ENCODE measurements at places on chromosomes 13 and 19.

DNA sequence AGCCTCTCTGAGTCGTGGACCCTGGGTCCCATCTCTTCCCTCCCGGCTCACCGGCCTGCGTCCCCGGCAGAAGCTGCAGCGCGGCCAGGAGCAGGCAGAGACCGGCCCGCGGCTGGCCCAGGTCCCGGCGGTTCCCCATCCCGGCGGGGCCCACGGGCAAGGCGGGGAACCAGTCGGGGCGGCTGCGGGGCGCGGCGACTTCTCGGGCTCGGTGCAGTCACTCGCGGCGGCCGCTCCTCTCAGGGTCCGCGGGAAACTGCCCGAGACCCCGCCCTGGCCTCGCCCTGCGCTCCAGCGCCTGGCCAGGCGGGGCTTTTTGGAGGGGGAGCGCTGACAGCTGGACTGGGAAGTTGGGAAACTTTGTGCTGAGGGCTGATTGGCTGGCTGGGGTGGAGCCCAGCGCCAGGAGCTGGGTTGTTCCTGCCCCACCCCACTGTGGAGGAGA lies at the start of gene COL5A3:
Gene COL5A3, minus strand, starts transcription at position 258 of the 445 bp plus-strand sequence. Its CDS starts 119 bp downstream, at position 139.
- DNase-seq, result no peak

- DNase-seq, result no peak
Measured at GRCh38 chr13:27868641-27869435, 51.0 kb upstream of the PDX1 start.

DNA sequence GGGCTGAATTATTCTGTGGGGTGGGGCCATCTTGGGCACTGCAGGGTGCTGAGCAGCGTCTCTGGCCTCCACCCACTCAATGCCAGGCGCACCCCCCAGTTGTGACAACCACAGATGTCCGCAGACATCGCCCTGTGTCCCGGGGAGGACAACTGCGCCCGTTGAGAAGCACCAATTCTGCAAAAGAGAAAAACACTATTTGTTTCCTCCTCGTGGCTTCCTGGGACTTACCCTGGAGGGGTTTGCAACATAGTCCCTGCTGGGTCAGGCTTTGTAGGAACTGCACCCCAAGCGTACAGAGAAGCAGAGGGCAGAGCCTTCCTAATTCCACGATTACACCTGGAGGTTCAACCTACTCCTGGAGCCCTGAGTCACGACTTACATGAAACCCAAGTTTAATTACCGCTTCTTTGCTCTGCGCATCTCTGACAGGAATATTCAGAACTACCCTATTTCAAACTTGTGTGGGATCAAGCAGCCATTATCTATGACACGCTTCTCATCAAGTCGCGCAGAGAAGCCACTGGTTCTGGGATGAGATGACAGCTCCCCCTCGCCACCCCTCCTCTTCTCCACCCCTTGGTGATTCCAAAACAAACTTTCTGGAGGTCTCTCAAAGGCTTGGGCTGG lies 11.1 kb upstream of the SLC39A3 start:
- DNase-seq, result no peak

DNA sequence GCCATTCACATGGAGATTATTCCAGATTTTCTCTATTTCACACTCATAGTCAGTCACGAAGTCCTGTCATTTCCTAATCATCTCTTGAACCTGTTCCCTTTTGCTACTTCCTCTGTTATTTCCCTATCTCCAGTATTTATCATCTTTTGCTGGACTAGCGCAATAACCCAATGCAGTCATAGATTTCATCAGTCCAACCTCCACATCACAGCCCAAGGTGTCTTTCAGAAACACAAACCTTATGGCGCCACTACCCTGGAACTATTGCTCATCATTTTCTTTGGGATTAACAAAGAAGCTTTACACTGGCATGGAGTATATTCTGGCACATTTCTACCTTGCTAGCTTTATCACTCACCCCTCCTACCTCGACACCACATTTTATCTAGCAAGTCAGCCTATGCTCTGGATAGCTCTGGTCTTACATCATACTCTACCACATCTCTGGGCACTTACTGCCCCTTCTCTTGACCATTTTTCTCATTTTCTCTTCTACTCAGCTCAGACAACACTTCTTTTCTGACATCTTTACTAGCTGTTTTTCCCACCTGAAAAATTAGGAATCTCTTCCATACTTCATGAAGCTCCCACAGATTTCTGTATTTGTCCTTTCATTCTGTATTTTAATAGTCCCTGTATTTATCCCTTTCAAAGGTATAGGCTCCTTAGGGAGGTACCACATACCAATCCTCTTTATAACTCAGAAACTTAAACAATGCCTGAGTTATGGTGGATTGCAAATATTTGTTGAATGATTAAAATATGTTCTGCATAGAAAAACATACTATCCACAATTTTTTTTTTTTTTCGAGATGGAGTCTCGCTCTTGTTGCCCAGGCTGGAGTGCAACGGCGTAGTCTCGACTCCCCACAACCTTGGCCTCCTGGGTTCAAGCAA lies 534.7 kb downstream of the KLF12 start:
- no peak for DNase-seq

DNA sequence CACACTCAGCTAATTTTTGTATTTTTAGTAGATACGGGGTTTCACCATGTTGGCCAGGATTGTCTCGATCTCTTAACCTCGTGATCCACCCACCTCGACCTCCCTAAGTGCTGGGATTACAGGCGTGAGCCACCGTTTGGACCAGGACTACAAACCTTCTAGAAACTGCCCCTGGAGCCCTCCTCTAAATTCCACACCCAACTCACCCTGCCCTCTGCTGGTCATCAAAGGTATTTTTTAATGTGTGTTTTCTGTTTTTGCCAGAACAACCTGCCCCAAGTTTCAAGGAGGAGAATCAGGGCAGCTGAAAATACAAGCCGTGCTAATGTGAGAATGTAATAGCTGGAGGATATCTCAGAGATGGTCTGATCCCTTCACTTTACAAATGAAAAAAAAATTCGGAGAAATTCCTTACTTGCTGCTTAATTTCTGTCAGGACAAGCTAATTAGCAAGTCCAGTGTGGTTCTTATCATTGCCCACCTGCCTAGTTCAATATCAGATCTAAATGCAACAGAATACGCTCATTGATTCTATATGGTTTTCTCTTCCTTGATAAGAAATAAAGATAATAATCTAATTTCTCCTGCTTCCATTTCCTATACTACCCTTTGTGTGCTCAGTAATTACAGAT lies 4.1 kb downstream of the ATP8A2 start:
- peak; percentile 24 for DNase-seq

GRCh38 chr19:40555978-40556689 lies 20.5 kb upstream of the SHKBP1 start:
- no peak for DNase-seq

DNA sequence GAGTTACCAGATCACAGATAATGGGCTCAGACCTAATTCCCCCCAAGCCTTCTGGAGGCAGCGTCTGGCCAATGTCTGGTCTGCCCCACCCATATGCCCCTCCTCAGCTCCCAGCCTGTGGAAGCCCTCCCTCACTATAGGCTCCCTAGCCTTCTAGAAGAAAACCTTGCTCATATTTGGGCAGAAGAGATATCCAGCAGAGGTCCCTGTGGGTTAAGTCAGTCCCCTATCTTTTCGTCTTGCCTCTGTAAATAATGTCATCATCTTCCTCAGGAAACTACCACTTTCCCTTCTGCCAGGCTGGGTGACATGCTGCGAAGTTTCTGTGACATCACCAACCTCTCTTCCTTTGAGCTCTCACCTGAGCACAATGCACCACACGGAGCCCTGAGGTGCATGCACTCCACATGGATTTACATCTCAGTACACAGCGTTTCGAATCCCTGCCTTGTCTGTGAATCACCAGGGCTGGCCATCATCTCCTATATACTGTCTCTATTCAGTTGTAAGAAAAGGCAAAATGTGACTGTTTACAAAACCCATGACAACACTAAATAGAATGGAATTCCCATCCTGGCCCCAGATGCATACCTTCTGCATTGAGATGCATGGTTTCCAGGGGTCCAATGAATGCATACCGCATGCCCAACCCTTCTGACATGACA lies 112.8 kb downstream of the CRYL1 start:
- DNase-seq, result no peak

- no peak for DNase-seq
Measured at GRCh38 chr13:79482281-79482970, 1.5 kb downstream of the NDFIP2 start.

- DNase-seq, result no peak
Measured at GRCh38 chr19:29264897-29265296, 51.9 kb upstream of the UQCRFS1 start.

DNA sequence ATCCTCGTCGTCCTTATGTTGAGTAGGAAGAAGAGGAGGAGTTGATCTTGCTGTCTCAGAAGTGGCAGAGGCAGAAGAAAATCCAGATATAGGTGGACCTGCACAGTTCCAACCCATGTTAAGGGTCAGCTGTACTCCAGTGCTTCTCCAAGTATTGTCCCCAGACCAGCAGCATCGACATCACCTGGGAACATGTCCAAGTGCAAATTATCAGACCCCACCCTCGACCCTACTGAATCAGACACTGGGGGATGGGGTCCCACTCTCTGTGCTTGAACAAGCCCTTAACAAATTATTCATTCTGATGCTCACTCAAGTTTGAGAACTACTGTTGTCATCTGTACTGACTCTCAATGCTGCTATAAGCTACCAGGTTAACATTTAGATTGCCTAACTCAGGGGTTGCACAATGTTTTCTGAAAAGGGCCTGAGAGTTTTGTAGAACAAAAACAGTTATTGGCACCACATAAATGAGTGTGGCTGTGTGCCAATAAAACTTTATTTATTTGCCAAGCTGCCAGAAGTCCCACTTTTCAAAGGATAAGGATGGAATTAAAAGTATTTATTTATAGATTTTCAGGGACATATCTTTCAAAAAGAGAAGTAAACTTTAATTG lies 226.7 kb upstream of the IPO5 start:
- DNase-seq, result no peak

GRCh38 chr19:50858886-50859285 lies 4.2 kb downstream of the KLK3 start:
- DNase-seq, result no peak

- DNase-seq, result no peak
Measured at GRCh38 chr19:11223200-11223599, 16.2 kb upstream of the ANGPTL8 start.

GRCh38 chr13:23673354-23673753 lies 103.1 kb downstream of the TNFRSF19 start:
- no peak for DNase-seq

DNA sequence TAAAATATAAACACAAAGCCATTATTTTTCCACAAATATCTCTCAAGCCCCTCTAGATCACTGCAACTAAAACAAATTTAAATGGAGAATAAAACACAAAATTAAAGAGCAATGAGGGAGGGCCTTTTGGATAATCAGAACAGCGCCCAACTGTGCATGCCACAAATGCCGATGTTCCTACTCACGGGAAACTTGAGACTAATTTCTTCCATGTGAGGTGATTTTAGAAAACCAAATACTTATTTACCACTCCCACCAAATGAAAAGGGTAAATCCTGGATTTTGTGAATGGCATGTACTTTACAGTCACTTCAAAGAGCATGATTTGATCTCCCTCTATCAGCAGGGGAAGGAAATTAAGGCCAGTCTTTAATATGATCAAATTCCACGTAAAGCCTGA lies 74.8 kb downstream of the SLC7A1 start:
- no peak for DNase-seq

DNA sequence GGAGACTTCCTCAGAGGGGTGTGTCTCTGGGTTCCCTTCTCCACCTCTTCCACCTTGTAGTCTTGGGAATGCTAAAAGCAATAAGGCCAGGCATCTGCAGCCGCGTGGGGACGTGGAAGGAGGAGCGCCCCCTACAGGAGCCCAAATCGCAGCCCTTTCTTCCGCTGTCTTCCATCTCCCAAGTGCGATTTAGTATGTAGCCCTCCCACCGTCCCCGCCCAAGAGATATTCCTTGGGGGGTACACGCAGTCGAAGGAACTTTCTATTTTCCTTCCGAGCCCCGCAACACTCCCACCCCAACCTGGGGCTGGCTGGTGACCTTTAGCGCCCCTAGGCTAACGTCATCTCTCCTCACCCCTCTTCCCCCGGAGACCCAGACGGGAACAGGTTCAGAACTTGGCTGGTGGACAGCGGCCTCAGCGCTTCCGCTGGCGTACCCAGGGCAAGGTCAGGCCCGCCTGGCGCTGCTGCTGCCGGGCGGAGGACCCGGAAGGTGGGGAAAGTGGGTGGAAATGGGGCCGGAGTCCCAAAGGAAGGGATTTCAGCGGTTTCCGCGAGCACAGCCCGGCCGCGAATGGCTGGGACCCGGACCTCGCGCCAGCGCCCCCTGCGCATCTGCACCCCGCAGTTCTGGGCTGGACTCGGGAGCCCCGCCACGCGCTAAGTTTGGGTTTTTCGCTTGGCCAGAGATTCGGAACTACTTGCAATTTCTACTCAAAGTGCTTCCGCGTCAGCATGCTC lies 2.1 kb upstream of the PCDH8 start:
- DNase-seq, result peak; percentile 81

- DNase-seq, result no peak
Measured at GRCh38 chr19:12494260-12494860, 9.7 kb upstream of the ZNF709 start.

- no peak for DNase-seq
Measured at GRCh38 chr19:29255006-29255405, 42.1 kb upstream of the UQCRFS1 start.

GRCh38 chr19:49614096-49614833 lies 23.3 kb downstream of the PRR12 start:
- no peak for DNase-seq

Data from NCI-H1694 treated with DMSO at 0.1 percent for 48 hours (cell line).